ENCODE measurements at places on chromosomes 3 and 15.

DNA sequence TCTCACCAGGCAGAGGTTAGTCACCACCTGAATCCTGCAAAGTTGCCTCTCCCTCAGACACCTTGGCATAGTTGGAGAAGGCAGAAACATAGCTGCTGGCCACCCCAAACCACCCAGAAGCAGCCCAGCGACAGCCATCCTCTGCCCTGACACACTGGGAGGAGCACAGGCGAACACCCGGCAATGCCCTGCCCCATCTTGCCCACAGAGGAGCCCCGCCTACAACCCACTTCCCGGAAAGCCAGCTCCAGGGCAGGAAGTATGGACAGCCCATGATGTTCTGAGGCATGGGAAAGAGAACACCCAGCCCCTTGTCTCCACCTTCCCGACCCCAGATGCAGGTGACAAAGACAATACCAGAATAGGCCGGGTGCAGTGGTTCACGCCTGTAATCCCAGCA, 12.6 kb upstream of the SHISA5 start:
- DNase-seq, result no peak

- DNase-seq, result no peak
These were observed 108.4 kb upstream of the DPH6 start for GRCh38 chr15:35654332-35654731.

- peak; percentile 30 for DNase-seq
These were observed 221.1 kb upstream of the TLE3 start for GRCh38 chr15:70318594-70319465.

DNA sequence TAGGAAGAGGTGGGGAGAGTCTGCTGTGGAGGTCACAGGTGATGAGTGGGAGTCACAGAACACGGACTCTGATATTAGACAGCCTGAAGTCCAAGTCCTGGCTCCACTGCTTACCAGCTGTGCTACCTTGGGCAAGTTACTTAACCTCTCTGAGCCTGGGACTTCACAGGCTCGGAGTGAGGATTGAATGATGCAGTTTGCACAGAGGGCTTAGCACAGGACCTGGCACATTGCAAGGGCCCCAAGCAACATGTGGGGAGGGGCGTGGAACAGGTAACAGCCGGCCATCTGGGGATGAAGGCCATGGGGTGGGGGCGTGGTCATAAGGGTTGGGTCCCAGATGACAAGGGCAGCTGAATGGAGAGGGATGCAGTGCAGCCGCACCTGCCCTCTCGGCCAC, 4.3 kb upstream of the ITIH3 start:
- no peak for DNase-seq

DNA sequence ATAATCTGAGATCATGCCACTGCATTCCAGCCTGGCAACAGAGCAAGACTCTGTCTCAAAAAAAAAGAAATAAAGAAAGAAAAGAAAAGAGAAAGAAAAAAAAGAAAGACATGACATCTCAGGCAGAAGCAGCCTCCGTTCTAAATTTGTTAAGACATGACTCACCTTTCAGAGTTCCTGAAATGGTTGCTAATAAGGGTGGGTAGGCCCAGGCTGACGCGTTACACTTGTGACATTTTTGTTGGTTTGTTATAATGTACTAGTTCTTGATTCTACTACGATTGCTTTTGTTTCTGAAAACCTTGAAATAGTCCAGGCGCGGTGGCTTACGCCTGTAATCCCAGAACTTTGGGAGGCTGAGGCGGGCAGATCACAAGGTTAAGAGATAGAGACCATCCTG, 21.0 kb downstream of the SLC25A20 start:
- peak; percentile 61 for DNase-seq

GRCh38 chr3:29318251-29318650, 37.4 kb downstream of the RBMS3 start:
- no peak for DNase-seq

- no peak for DNase-seq
These were observed 538.6 kb downstream of the NR2F2 start for GRCh38 chr15:96869122-96869521.

DNA sequence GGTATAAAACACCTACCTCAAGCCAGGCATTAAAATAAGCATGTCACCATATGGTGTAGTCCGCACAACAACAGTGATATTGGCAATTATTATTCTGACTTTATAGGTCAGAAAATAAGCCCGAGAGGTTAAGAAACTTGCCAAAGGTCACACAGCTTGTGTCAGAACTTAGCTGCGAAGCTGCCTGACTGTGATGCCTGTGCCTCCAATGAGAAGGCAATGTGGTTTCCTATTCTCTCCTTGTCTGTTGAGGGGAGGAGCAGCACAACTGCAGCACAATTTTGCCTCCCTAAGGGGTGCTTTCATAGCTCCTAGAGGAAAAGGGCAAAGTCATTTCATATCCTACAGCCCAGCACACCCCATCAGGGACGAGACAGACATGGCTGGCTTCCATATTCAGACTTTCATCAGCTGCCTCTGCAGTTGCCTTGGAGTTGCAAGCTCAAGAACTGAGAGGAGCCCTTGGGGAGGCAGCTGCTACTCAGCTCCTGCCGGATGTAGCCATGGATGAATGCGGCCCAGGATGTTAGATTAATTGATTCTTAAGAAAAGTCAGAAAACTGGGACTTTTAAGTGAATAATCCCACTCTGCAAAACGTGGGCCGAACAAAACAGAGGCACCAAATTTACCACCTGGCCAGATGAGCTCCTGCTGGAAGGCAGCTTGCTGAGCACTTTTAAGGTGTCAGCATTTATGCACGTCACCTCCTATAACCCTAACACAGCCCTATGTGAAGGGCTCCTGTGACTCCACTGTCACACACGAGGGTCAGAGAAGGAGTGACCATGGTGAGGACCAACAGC, 38.5 kb downstream of the MYO5C start:
- DNase-seq, result no peak

DNA sequence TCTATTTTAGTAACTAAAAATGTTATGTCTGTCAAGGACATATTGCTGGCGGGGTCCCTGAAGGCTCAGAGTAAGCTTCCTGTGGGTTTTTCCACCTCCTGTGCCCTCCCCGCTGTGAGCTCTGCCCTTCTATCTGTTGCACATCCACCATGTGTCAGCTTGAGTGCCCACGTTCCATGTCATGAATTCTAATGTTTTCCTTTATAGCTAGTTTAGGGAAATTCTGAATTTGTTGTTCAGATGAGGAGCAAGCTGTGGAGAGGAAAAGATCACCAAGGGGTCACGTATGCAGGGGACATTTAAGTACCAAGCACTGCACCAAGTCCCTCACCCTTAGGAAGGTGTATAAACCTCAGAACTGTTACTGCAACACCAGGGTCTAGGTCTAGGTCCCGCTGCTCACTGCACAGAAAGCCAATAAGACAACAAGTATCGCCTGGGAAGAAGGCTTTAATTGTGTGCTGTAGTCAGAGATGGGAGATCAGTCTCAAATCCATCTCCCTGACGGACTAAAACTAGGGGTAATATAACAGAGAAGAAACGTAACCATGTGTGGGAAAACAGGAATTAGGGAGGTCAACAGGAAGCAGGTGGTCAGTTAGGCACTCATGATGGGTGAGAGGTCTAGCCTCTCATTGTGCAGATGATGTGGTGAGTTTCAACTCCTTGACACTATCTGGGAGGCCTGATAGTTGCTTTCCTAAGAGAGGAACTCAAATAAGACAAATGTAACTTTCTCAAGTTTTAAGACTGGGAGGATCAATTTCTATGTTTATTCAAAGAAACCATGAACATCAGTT, 9.7 kb downstream of the GP9 start:
- peak; percentile 45 for DNase-seq

DNA sequence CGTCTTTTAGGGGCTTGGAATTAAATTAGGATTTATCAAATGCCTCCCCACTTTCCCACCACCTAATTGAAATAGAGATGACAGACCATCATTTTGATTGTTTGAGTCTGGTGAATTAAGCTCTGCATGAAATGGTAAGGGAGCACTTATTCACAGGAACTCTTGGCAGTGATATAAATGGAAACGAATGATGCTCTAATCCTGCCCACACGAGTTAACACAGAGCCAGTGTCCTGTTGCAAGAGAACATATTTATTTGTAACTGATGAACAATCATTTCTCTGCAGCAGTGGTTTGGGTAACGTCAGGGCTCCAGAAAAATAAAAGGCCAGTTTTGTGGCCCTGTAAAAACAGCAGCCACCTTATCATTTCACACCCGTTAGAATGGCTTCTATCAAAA, 163.3 kb downstream of the FEZF2 start:
- no peak for DNase-seq

DNA sequence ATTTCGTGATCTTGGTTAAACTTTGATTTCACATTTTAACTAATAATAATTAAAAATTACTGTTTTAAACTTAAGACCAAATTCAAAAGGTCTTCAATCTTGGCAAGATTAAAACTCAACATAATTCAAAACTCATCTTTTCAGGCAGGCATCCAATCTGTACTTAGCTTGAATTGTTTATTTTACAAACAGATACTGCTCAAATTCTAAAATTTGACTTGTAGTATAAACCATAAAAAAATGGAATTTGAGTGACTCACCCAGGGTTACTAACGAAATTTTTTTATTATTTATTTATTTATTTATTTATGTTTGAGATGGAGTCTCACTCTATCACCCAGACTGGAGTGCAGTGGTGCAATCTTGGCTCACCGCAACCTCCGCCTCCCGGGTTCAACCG, 64.4 kb downstream of the GAP43 start:
- no peak for DNase-seq

- no peak for DNase-seq
These were observed 127.4 kb upstream of the FAM3D start for GRCh38 chr3:58793938-58794337.

GRCh38 chr3:140128217-140128616, 193.2 kb downstream of the CLSTN2 start:
- DNase-seq, result no peak

- no peak for DNase-seq
These were observed 67.0 kb downstream of the CHCHD4 start for GRCh38 chr3:14057701-14058100.

- DNase-seq, result peak; percentile 29
These were observed 787 bp upstream of the SLMAP start for GRCh38 chr3:57755368-57755675.

DNA sequence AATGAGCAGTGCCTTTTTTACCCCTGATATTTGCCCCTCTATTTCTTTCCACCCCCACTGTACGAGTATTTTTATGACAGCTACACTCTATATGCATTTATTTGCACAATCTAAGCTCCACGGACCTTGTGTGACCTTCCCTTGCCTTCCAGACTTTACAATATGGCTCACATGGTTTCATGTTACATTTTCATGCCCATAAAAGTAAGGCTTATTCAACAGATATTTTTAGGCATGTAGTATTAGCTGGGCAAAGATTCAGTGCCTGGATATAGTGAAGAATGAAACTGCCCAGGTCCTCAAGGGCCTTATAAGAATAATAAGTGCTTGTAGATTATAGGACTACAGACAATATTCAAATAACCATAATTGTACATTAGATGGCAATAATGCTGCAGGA, 481.9 kb upstream of the CNTN4 start:
- DNase-seq, result no peak

- no peak for DNase-seq
These were observed 24.1 kb downstream of the SMAD3 start for GRCh38 chr15:67089217-67090193.

DNA sequence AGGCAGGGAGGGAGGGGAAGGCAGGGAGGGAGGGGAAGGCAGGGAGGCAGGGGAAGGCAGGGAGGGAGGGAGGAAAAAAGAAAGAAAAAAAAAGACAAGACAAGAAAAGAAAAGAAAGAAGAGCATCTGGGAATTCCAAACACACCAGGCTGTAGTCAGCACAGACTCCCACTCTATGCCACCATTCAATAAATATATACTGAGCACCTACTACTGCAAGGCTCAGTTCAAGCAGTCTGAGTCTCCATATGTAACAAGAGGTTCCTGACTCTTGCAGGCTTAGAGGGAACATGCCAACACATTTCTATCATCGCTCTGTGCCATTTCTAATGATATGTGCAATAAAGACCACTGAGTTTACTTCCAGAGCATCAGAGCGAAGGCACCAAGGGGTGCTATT, 47.7 kb downstream of the ANXA2 start:
- DNase-seq, result no peak

DNA sequence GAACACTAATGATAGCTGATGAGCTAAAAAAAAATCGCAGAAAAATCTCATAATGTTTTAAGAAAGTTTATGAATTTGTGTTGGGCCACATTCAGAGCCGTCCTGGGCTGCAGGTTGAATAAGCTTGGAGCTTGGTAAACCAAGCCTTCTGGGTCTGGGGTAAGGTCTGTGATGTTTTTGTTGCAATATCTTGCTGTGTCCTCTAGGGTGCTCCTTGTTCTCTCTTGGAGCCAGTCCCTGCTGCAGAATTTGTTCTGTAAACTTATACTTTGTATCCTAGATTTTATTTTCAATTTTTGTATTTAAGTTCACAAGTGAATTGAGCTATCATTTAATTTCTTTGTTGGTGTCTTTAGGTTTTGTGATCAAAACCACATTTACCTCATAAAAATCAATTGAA, 143.7 kb downstream of the NR1D2 start:
- peak; percentile 3 for DNase-seq

DNA sequence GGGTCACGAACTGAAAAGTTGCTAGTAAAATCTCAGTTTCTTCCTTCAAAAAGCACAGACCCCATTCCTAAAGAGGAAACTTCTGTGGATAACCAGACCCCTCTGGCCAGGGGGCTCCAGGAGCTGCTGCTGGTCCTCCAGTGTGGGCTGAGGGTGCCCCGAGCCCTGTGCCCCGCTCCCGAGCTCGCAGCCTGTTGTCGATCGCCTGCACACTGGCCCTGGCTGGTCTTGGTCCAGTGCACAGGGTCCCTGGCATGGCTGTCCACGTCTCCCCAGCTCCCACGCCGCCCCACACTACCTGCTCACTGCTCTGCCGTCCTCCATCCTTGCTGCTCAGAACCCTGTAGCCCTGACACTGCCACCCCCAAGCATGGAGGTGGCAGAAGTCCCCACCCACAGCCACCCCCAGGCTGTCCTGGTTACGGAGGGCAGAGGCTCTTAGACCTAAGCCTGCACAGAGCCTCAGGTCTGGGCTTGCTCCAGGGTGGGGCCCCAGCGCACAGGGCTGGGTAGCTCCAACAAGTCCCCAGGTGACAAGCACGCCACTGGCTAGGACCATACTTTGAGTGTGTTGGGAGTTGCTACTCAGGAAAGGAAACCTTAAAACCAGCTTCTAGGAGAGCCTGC, 87.0 kb downstream of the PLXNA1 start:
- no peak for DNase-seq

DNA sequence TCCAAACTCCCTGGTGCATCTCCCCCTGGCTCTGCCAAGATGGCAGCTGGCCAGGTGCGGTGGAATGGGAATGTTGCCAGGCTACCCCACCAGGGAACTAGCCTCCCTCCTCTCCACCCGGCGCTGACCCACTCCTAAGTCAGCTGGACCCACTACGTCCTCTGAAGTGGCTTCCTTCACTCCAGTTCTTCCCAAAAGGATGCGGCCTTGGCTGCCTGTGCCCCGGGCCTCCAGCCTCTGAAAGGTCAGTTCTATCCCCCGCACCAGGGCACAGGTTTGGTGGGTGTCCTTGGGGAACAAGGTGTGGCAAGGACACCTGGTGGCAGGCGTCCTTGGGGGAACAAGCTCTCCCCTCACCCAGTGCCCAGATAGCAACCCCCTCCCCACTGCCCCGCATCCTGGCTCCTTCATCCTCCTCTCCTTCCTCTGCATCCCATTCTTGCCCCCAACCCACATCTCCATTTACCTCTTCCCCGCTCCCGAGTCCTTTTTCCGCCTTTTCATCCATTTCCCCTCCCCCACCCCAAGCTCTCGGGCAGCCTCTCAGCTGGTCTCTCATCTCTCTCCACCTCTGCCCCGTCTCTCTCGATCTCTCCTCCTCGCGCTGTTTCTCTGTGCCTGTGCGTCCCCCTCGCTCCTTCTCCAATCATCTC, 54.0 kb downstream of the LHFPL4 start:
- no peak for DNase-seq

- DNase-seq, result peak; percentile 17
These were observed 64.6 kb upstream of the UBE2E1 start for GRCh38 chr3:23741036-23741706.
